ENCODE measurements at places on chromosomes 5 and 9. TPM values are rescaled to one million over a fixed set of nuclear protein-coding genes. Genes with fewer than 3 reads are reported as not detected.

DNA sequence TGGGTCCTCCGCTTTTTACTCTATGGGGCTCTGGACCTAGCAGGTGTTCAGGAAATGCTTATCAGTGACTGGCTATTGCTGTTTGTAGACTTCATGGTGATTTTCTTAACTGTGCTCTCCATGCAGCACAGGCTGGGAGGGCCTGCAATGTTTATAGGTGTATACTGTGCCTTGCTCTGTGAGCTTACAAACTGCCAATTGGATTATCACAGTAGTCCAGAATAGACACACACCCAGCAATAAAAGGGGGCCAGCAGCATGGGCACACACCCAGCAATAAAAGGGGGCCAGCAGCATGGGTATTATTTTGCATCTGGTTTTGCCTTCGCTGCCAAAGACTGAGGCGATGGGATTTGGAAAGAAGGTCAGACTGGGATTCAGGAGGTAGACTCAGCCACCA, 100.0 kb downstream of the CRB2 start:
- no peak for DNase-seq

Gene FOXD4
- not detected for total RNA-seq

Gene CCDC69
- 10.9 TPM for total RNA-seq

Gene TRIM7
- total RNA-seq: 80.6 TPM

Gene KLF9
- total RNA-seq: 16.5 TPM

GRCh38 chr5:1299511-1299850, 4.6 kb upstream of the TERT start:
- DNase-seq: no peak

DNA sequence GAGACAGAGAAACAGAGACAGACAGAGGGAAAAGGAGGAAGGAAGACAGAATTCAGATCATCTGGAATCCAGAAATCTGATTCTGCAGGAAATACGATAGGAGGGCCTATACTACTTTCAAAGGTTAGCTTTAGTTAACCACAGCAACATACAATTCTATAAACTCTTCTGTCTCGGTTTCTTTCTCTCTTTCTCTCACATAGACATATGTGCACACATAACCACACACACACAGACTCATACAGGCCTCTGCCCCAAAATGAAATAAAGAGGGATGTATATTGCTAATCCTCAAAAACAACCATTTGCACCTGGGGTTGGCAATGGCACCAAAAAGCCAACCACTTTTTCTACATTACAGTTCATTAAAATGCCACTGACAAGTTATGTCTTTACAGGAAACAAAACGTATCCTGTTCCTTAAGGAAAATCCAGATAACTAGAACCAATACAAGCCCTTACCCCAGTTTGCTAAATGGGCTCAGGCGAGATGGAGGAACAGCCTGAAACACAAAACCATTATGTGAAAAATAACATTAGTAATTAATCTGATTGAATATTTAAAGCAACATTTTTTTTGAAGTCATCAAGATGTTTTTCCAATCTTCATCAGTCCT, 372.3 kb upstream of the CCNH start:
- no peak for DNase-seq

Gene EIF4E1B
- not detected for total RNA-seq

- no peak for DNase-seq
Observed at GRCh38 chr9:87622098-87622497, 103.8 kb upstream of the CTSL start.

Gene FGF1
- 0.38 TPM for total RNA-seq

- DNase-seq: no peak
Observed at GRCh38 chr5:137794863-137795262, 40.7 kb upstream of the HNRNPA0 start.

- DNase-seq: no peak
Observed at GRCh38 chr5:147803926-147804325, 21.4 kb upstream of the JAKMIP2 start.

DNA sequence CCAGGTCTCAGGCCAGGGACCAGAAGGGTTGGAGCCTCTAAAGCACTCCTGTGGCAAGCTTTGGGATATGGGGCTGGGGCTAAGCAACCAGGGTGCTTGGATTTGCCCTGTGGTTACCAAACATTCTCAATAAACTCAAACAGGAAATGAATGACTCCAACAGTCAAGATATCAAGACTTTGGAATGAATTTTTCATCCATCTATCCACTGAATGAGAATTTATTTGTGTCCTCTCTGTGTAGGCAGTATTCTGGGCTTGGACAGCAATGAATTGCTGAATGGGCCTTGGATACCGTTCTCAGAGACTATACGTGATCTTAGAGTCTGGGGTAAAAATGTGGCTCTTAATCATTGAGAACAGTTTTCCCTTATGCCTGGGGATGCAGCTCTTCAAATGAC, 212.5 kb downstream of the DAB2IP start:
- no peak for DNase-seq

DNA sequence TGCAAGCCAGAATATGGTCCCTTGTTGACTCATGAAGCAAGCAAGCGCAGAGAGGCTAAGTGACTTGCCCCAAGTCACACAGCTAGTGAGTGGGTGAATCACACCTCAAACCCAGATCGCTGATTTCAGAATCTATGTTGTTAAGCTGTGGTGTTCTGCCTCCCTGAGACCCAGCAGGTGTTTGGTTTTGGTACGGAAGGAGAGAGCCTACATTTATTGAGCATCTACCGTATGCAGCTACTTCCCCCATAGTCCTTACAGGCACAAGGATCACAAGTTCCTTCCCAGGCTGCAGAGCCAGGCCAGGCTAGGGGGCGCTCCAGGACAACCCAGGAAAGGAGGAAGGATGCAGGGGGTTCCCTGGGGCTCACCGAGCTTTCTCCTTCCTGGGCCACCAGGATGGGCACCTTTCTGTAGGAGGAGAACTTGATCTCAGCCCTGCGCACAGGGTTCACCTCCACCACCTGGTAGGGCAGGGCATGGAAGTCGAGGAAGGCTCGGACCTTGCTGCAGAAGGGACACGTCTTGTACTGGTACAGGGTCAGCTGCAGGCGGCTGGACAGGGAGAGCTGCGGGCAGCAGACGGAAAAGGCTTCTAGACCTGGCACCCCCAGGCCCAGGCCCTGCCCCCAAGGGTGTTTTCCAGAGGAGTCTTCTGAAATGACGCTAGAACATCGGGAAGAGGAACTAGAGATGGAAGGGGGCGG, 2.5 kb downstream of the PTGES2 start:
- no peak for DNase-seq

- DNase-seq: no peak
Observed at GRCh38 chr5:135245521-135246499, 153.2 kb downstream of the MACROH2A1 start.

Gene SCGB3A2
- not detected for total RNA-seq

GRCh38 chr9:137176302-137177182, 4.7 kb upstream of the TMEM210 start:
- DNase-seq: no peak

Gene KIF12
- not detected for total RNA-seq

Gene OR1N1
- total RNA-seq: not detected

GRCh38 chr5:87129046-87129445, 138.6 kb upstream of the RASA1 start:
- DNase-seq: no peak

Data from esophagus squamous epithelium (tissue), 5 donors.